ENCODE measurements at places on chromosomes 5 and 9.

DNA sequence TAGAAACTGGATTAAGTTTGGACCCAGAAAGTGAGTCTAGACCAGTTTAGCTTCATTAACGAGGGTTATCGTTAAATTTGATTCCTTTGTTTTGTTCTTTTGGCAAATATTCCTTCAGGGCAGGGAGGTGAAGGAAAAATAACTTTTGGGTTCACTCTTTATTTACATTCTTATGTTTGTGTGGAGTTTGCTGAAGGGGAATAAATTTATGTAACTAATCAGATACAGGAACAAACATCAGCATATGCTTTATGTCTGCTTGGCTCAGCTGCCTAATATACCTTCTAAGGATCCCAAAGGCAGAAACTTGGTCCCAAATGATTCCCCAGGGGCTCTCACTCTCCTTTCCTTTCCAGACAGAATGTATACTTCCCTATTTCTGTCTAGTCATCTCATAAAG, 132.4 kb downstream of the MCTP1 start:
- DNase-seq: no peak

GRCh38 chr9:127650518-127650917, 38.4 kb downstream of the STXBP1 start:
- no peak for DNase-seq

GRCh38 chr9:117697046-117697445, 7.2 kb upstream of the TLR4 start:
- no peak for DNase-seq

- no peak for DNase-seq
Measured at GRCh38 chr5:116998024-116998423, 423.4 kb upstream of the SEMA6A start.

- no peak for DNase-seq
Measured at GRCh38 chr9:108568093-108568492, 287.7 kb downstream of the ACTL7B start.

DNA sequence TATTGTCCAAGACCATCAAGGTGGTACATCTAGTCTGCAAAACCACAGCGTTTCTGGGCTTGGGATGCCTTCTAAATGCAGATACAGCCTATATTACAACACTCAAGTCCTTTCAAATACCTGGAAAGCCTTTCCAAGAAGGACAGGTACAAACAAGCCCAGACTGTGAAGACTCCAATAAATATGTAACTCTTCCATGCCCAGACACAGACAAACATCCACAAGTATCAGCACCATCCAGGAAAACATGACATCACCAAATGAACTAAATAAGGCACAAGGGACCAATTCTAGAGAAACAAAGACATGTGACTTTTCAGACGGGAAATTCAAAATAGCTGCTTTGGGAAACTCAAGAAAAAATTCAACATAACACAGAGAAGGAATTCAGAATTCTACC, 152.7 kb upstream of the POC5 start:
- no peak for DNase-seq

Data from hematopoietic multipotent progenitor cell treated with erythropoietin and hydrocortisone succinate and interleukin-3 and kit ligand, for 8 days (in vitro differentiated cells).